ENCODE measurements at places on chromosomes 11 and 22. TPM values are rescaled to one million over a fixed set of nuclear protein-coding genes. Genes with fewer than 3 reads are reported as not detected.

KCNJ11 gene
- total RNA-seq: 0.93 TPM

SGSM1 gene
- total RNA-seq: 0.08 TPM

DNA sequence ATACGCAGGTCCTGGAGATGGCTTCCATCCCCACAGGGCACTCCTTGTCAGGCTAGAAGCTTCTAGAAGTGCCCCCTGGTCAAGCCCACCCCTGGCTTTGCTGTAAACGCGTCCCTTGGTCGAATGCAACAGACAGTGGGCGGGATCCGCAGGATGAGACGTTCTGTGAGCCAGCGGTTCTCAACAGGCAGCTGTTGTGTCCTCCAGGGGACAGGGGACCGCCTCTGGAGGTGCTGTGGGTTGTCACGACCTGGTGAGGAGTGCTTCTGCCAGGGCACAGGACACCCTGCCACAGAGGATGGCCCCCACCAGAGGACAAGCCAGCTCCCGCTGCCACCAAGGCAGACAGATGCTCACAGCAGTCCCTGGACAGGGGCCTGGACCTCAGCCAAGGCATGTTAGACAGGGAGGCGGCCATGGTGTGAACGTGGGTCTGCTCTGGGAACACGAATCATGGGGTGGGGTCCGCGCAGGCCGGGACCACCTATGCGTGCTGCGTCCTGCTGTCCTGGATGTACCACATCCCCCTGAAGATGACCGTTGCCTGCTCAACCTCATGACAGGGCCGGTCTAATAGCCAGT is 11.7 kb downstream of the CRELD2 start:
- DNase-seq: no peak
- no peaks in the 10 kb centered on the region for H3K27me3 ChIP-seq
- H3K4me1 ChIP-seq: peaks cover 20% of the 10 kb centered on the region
- no peaks in the 10 kb centered on the region for H3K36me3 ChIP-seq

- peak; percentile 90 for DNase-seq
- peaks cover 28% of the 10 kb centered on the region for H3K4me1 ChIP-seq
- H3K27me3 ChIP-seq: no peaks in the 10 kb centered on the region
- 0 out of 2 replicates have a peak, but pooled peaks cover 3% of the 10 kb centered on the region for H3K36me3 ChIP-seq
- H3K4me3 ChIP-seq: peak overlapping the region; percentile 58
Observed at GRCh38 chr11:65779919-65780769, 632 bp downstream of the AP5B1 start.

- no peak overlapping the region for H3K27ac ChIP-seq
- H3K4me3 ChIP-seq: no peak overlapping the region
- no peaks in the 10 kb centered on the region for H3K27me3 ChIP-seq
- H3K4me1 ChIP-seq: peaks cover 38% of the 10 kb centered on the region
Observed at GRCh38 chr11:1205121-1205986, 17.5 kb upstream of the MUC5B start.

GRCh38 chr11:101436511-101437142 is 147.2 kb downstream of the TRPC6 start:
- no peak overlapping the region for H3K4me3 ChIP-seq
- DNase-seq: no peak
- no peaks in the 10 kb centered on the region for H3K27me3 ChIP-seq
- H3K36me3 ChIP-seq: no peaks in the 10 kb centered on the region
- H3K27ac ChIP-seq: no peak overlapping the region

DNA sequence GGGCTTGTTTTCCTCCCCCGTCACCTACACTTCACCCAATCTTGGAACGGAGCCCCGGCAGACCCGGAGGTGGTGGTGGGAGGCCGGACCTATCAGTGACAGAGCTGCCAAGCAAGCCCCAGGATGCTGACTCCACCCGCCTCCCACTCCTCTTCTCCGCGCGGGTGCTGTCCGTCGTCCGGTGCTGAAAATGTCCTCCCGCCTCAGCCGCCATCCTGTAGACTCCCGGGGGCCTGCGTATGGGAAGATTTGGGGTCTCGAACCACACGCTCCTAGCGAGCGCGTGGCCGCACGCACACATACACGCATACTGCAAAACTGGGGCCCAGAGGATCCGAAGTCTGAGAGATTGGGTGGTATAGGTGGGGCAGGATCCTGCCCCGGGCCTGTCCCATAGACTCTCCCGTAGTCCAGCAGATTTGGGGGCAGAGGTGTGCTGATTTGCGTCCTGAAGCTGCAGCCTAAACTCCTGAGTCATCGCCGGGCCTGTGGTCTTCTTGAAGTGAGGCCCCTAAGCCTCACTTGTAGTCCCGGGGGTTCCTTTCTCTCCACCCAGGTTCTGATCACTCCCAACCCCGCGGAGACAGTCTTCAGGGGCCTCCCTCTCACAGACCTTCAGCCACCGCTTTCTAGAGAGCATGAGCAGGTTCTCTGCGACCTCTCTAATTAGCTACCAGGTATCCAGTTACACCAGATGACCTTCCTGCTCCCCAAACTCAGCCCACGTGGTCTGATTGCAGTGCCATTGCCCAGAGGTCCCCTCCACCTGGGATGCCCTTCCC is 796 bp upstream of the YIF1A start:
- peaks cover 19% of the 10 kb centered on the region for H3K4me1 ChIP-seq
- no peaks in the 10 kb centered on the region for H3K36me3 ChIP-seq
- no peaks in the 10 kb centered on the region for H3K27me3 ChIP-seq

OR6T1 gene
- total RNA-seq: not detected

SMIM35 gene
- not detected for total RNA-seq

DNA sequence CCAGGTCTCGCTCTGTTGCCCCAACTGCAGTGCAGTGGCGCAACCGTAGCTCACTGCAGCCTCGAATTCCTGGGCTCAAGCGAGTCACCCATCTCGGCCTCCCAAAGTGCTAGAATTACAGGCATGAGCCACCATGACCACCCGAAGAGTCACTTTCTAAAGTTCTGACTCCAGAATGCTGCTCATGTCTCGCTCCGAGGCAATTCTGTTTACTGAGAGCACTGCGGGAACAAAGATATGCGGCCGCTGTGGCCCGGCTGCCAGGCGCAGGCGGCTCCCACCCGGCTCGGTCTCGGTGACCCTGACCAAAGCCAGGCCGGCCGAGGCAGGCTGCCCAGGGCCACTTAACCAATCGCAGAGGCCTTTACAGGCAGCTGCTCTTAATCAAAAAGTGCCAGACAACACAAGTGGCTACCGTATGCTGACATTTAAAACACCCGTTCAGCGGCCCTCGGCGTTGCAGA is 78.7 kb downstream of the PHF21B start:
- H3K27ac ChIP-seq: no peak overlapping the region
- H3K4me3 ChIP-seq: no peak overlapping the region
- no peak for DNase-seq
- H3K27me3 ChIP-seq: peaks cover 97% of the 10 kb centered on the region

GRCh38 chr22:44309647-44310046 is 3.1 kb downstream of the SHISAL1 start:
- no peak overlapping the region for H3K4me3 ChIP-seq
- no peaks in the 10 kb centered on the region for H3K36me3 ChIP-seq
- peaks cover 27% of the 10 kb centered on the region for H3K4me1 ChIP-seq
- no peak overlapping the region for H3K27ac ChIP-seq

- no peaks in the 10 kb centered on the region for H3K27me3 ChIP-seq
- H3K4me1 ChIP-seq: peaks cover 18% of the 10 kb centered on the region
- no peak overlapping the region for H3K4me3 ChIP-seq
Observed at GRCh38 chr22:42679691-42680090, 30.5 kb upstream of the CYB5R3 start.

DNA sequence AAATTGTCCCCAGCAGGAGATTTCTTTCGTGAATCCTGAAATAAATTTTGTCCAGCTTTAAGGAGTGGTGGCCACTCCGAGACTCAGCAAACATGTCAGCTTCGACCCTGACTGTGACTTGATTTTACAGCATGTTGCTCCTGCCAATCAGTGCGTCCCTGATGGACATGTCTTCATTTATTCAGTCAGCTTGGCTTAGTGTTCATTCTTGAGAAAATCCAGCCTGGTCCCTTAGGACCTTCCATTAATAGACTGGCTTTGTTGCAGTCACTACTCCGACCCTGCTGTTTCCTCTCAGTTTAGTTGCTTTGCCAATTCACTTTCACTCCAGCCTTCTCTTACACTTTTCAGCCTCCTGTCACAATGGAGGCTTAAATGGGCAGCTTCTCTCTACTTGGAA is 30.5 kb downstream of the TMPRSS5 start:
- no peaks in the 10 kb centered on the region for H3K4me1 ChIP-seq
- H3K36me3 ChIP-seq: no peaks in the 10 kb centered on the region
- no peak for DNase-seq

- peaks cover 15% of the 10 kb centered on the region for H3K27me3 ChIP-seq
- DNase-seq: no peak
- H3K4me3 ChIP-seq: no peak overlapping the region
- no peaks in the 10 kb centered on the region for H3K4me1 ChIP-seq
- H3K36me3 ChIP-seq: no peaks in the 10 kb centered on the region
Observed at GRCh38 chr11:1735271-1735670, 15.1 kb downstream of the IFITM10 start.

- H3K27ac ChIP-seq: no peak overlapping the region
- no peak for DNase-seq
- peaks cover 41% of the 10 kb centered on the region for H3K36me3 ChIP-seq
- no peak overlapping the region for H3K4me3 ChIP-seq
- H3K4me1 ChIP-seq: peaks cover 26% of the 10 kb centered on the region
Observed at GRCh38 chr11:87043894-87044293, 6.2 kb downstream of the TMEM135 start.

TMPRSS5 gene
- total RNA-seq: 0.83 TPM

DNA sequence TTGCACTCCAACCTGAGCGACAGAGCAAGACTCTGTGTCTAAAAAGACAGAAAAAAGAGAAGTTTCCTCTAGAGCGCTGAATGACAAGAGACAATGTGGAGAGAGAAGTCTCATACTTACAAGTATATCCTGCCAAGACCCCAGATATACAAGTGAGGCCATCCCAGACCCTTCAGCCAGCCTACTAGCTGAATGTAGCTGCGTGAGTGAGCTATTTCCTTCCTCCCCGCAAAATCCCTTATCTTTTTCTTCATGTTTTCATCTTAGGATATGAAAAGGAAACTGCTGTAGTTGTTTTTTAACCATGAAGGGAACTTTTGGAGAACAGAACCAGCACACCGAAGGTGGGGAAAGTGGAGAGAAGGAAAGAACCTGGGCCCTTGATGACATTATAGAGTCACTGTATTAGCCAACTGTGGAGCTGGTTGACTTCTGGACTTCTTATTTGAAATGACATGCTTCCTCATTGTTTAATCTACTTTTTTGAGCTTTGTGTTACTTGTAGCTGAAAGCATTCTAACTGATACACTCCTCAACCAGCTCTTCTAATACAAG is 4.4 kb upstream of the DDX17 start:
- H3K4me3 ChIP-seq: no peak overlapping the region
- no peaks in the 10 kb centered on the region for H3K36me3 ChIP-seq
- no peak overlapping the region for H3K27ac ChIP-seq
- no peak for DNase-seq

ADM2 gene
- 10.5 TPM for total RNA-seq

- no peaks in the 10 kb centered on the region for H3K27me3 ChIP-seq
- peak overlapping the region; percentile 98 for H3K4me3 ChIP-seq
- H3K4me1 ChIP-seq: peaks cover 28% of the 10 kb centered on the region
Observed at GRCh38 chr11:6604081-6604626, 580 bp downstream of the ILK start.

- H3K36me3 ChIP-seq: no peaks in the 10 kb centered on the region
- H3K27me3 ChIP-seq: no peaks in the 10 kb centered on the region
- H3K4me3 ChIP-seq: no peak overlapping the region
- no peak for DNase-seq
Observed at GRCh38 chr11:10505278-10506007, 35.5 kb downstream of the RNF141 start.

GRCh38 chr22:30413745-30414524 is 11.6 kb upstream of the MTFP1 start:
- DNase-seq: peak; percentile 29
- peaks cover 68% of the 10 kb centered on the region for H3K36me3 ChIP-seq
- H3K4me1 ChIP-seq: peaks cover 38% of the 10 kb centered on the region
- no peaks in the 10 kb centered on the region for H3K27me3 ChIP-seq
- no peak overlapping the region for H3K4me3 ChIP-seq

DNA sequence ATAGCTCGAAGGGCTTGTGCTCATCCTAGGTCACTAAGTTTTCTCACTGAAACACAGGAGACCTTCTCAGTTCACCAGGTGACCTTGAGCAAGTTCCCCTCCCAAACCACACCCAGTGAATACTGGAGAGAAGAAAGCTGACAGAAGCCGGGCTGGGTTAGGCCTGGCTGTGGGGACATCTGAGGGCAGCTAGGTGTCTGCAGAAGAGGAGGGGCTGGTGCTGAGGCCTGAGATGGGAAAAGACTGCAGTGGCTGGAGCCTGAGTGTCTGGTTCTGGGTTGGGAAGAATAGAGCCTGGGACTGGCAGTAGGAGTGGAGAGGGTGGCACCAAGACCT is 602 bp upstream of the INPP5J start:
- no peak overlapping the region for H3K27ac ChIP-seq
- peaks cover 16% of the 10 kb centered on the region for H3K27me3 ChIP-seq
- no peaks in the 10 kb centered on the region for H3K36me3 ChIP-seq
- DNase-seq: no peak

DNA sequence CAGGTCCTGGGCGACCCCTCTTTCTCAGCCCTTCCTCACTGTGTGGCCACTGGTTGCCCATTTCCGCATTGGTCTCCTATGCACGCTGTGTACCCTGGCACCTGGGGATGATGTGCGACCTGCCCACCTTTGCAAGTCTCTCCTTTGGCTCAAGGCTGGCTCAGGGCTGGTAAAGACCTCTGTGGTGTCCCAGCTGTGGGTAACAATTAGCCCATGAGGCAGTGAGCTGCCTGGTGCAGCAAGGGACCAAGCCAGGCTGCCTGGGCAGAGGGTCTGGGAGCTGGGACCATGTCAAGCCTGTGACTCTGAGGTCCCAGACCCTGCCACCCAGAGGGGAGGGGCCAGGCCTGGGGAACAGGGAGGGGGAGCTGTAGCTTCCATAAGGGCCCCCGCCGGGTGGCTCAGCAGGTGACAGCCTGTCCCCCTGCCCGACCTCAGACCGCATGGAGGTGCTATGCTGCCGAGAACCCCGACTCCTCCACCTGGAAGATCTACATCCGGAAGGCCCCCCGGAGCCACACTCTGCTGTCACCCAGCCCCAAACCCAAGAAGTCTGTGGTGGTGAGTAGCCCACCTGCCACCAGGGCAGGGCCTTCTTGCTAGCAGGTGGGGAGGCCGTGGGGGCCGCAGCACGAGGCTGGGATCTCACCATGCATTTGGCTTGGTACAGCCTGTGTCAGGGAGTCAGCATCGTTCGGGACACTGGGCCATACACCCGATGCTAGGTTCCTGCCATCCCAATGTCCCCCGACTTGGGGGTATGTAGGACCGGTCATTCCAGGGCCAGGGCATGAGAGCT is 112.5 kb downstream of the KCNQ1OT1 start:
- DNase-seq: no peak
- H3K27me3 ChIP-seq: peaks cover 27% of the 10 kb centered on the region
- H3K36me3 ChIP-seq: no peaks in the 10 kb centered on the region
- H3K27ac ChIP-seq: no peak overlapping the region
- H3K4me1 ChIP-seq: no peaks in the 10 kb centered on the region

DNA sequence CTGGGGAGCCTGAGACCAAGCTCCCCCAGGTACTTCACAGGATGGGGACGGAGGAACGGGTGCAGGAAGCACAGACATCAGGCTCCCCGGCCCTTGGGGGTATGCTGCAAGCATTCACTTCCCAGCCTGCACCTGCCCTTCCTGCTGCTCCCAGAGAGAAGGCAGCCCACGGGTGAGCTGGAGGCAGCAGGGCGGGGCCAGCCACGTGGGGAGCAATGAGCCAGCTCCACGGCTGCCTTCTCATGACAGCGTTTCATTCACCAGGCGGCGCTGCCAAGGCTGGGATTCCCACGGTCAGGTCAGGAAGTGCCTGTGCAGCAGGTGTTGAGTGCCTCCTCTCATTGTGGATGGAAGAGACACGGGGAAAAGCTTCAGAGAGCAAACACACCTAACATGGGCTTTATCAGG is 14.5 kb upstream of the PHLDA2 start:
- no peaks in the 10 kb centered on the region for H3K36me3 ChIP-seq
- no peak overlapping the region for H3K4me3 ChIP-seq
- DNase-seq: no peak

- DNase-seq: no peak
- H3K27ac ChIP-seq: no peak overlapping the region
- H3K4me3 ChIP-seq: no peak overlapping the region
Observed at GRCh38 chr11:83736684-83737083, 450.5 kb upstream of the CCDC90B start.

All from PC-9 (cell line).